Stimulated activated CD8-positive, alpha-beta memory T cell treated with anti-CD3 and anti-CD28 coated beads, Interleukin-4, amount 100 ng/mL, for 48 hours (primary cell): ENCODE measurements at places on chromosomes 5 and 9.

- peak; percentile 77 for DNase-seq
Measured at GRCh38 chr5:1488882-1489680, 34.7 kb downstream of the LPCAT1 start.

DNA sequence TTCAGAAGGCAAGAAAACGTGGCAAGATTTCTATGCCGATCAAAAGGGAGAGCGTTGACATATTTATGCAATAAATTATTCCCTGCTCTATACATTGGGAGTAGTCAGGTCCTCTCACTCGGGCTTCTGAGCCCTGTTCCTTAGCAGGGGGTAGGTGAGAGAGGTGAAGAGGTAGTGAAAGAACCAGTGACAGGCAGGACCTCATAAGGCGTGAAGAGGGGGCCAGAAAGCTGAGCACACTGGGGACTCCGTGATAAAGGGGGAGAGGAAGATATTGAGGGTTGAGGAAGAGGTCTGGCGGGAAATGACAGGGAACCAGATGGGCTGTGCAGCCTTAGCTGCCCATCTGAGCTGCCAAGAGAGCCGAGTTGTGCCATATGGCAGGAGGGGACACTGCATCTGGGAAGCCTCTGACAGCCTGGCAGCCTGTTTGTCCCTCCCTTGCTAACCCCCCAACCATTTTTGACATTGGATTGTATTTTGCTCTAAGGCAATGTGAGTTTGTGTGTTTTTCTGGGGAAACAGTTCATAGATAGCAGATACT is 782 bp upstream of the CDC20B start:
- DNase-seq, result no peak

- DNase-seq, result no peak
Measured at GRCh38 chr9:87395804-87396479, 101.7 kb upstream of the DAPK1 start.

DNA sequence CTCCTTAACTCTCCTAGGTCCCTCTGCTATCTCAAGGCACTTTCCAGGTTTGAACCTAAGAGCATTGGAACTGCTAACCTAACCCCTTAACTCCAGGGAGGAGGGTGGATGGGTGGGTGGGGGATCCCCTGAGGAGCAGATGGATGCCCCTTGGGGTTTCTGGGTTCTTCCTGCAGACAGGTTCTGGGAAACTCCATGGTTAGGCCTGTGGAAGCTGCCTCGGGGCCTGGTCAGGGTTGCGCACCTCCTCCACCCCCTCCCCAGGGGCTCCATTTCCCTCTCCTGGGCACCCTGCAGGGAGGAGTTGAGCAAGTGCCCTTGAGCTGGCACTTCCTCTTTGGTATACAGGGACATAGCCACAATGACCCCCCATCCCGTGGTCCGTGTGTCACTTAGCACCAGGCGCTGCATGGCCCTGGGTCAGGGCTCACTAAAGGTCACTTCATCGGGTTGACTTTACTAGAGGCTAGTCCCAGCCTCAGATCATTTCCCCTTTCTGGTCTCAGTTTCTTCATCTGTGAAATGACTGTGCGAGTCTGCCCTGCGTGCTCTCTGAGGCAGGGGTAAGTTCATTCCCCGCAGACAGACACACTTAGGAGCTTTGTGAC is 16.0 kb downstream of the CXXC5 start:
- no peak for DNase-seq

DNA sequence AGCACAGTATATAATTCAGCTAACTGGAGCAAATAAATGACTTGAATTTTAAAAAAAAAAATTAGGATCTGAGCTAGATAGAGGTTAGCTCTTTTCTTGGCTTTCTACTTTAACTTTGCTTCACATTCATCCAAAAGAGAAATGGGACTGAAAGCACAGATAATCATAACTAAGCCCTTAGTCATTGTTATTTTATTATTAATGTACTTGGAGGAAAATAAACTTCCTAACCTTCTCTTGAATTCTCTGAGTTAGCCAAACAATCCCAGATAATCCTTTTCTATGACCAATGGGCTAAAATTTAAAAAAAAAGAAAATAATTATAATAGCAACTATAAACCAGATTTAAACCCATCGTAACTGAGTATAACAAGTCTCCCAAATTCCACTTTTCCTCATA is 57.6 kb upstream of the RASA1 start:
- no peak for DNase-seq

DNA sequence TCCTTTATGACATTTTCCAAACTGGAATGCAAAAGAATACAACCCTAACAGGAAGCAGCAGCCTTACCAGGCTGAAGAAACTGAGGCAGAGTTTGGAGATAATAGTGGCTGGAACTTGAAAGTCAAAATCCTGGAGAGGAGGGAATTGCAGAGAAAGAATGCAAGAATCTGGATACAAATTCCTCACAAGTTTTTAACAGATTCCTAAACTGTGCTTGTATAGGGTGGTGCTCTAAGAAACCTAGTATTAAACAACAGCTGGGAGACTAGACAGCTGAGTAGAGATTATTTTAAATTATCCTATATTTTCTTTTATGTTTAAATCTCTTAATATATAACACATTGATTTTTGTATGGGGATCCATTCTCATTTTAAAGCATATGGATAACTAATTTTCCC is 30.7 kb downstream of the INVS start:
- DNase-seq, result no peak

GRCh38 chr9:131259432-131259898 is 16.8 kb downstream of the FAM78A start:
- no peak for DNase-seq
